ENCODE measurements at places on chromosomes 5 and 9.

DNA sequence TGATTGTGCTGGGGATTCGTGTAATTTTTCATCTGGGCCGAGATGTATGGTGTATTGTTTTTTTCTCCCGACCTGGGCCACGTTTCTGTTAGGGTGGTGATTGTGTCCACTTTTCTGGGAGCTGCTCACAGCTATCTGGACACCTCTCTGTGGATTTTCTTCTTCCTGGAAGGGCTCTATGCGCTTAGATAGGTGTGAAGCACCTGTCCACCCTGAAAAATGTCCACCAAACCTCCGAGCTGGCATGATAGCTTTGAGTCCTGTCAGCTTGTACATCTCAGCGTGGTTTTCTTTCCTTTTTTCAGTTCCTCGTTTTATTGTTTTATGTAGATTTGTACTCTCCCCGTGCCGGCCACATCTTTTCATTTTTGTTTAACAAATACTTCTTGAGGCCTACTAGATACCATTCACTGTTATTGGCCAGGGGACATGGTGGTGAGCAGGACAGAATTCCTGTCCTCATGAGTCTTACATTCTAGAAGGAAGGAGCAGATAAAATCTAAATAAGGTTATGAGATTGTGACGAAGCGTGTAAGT, 1.1 kb downstream of the UGCG start:
- DNase-seq = no peak

- no peak for DNase-seq
These were observed 542.9 kb downstream of the LRRC70 start for GRCh38 chr5:63121471-63121870.

DNA sequence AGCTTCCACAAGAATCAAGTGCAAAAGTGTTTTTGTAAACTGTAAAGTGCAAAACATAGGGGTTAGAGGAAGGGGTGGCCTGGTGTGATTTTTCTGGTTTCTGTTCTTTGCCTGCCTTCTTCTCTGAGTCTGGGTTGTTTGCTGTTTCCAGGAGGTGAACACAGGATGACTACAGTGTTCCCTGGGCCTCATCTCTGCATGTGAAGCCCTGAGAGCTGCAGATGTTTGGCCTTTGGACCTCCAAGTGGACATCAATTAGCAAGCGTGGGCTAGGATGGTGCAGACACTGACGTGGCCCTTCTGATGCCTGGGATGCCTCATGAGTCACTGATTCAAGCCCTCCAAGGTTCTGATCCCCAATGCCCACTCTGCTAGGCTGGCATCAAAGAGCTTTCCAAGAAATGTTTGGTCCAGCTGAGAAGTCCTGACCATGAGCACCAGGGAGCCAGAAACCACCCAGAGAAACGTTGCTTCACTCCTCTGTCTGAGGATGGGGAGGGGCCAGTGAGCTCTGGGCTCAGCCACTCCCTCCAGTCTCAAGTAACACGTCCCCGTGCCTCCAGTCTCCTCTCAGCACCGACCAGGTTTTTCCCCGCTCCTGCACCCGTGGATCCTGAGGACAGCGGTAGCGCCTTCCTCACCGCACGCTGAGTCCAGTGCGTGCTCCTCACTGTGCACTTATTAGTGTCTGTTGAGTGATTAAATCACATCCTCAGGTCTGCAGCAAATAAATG, 7.6 kb downstream of the IL9 start:
- DNase-seq = no peak

DNA sequence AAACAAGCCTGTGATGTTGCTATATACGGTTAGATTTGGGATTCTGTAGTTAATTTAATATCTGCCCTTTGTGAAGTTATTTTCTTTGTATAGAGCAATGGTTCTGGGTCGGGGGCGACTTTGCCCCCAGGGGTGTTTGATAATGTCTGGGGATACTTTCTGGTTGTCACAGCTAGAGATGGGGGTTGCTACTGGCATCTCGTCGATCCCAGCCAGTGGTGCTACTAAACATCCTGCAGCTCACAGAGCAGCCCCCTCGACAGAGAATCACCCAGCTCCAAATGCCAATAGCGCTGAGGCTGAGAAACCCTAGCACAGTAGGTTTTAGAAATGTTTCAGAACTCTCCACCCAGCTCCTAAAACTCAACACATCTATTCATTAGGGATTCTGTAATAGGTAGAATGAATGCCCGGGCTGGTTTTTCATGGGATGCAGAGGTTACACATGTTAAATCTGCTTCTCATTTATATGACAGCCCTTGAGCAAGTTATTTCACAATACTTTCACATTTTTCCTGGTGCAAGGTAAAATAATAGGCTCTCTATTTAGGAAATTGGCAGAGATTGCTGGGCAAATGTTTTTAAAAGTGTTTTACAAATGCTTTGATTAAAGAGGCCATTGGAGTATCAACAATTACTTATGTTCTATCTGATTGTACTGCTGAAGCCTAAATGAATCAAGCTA, 75.2 kb upstream of the CTSL start:
- no peak for DNase-seq

DNA sequence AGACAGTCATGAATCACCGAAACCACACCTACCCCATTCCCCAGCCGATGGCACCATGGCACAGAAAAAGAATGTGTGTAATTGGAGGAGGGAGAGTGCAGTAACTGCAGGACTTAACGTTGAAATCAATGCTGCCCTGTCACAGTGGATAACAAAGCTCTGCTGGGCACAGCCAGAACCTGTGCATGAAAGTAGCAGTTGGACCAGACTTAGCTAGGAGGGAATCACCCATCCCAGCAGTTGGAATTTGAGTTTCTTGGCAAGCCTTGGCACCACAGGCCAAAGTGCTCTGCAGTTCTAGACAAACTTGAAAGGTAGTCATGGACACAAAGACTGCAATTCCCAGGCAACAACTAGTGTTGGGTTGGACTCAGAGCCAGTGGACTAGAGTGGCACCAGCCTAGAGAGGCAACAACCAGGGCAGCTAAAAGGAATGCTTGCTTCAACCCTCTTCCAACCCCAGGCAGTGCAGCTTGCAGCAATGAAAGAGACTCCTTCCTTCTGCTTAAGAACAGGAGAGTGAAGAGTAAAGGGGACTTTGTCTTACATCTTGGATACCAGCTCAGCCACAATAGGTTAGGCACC, 19.1 kb downstream of the TMEM232 start:
- no peak for DNase-seq

GRCh38 chr5:95261437-95262175, 23.3 kb downstream of the MCTP1 start:
- DNase-seq = no peak

DNA sequence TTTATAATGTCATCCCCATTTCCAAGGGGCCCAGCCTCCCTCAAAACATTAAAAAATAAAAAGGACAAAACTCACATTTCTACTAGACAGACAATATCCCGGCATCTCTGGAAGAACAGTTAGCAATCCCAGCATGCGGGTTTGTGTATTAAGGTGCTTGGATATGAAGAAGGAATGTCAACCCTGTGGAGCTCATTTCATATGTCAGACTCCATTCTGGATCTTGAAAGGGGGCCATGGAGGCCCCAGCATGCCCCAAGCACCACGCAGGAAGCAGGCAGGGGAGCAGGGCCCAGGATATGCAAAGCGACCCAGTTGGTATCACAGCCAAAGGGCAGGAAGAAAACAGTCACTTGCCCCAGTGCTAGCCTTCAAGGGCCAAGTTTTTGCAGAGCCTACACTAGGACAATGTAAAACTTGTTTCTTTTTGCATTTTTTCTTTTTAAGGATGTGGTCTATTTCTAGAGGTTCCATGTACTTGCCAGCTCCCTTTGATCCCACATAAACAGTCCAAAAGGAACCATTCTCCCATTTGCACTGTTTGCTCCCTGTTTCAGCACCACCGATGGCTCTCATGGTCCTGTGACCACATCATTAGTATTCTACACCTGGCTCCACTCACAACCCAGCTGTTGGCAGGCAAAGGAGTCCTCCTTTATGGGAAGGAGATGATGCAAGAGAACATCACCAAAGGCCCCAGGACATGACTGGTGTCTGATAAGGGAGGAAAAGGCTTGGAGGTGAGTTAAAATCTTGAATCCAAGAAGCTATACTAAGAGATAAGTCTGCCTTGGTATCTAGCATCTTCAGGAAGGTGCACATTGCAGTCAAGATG, 58.3 kb downstream of the FGF1 start:
- no peak for DNase-seq

- no peak for DNase-seq
These were observed 64.3 kb downstream of the RAPGEF1 start for GRCh38 chr9:131675437-131676022.

- no peak for DNase-seq
These were observed 116.9 kb downstream of the ARRDC3 start for GRCh38 chr5:91266184-91266705.

DNA sequence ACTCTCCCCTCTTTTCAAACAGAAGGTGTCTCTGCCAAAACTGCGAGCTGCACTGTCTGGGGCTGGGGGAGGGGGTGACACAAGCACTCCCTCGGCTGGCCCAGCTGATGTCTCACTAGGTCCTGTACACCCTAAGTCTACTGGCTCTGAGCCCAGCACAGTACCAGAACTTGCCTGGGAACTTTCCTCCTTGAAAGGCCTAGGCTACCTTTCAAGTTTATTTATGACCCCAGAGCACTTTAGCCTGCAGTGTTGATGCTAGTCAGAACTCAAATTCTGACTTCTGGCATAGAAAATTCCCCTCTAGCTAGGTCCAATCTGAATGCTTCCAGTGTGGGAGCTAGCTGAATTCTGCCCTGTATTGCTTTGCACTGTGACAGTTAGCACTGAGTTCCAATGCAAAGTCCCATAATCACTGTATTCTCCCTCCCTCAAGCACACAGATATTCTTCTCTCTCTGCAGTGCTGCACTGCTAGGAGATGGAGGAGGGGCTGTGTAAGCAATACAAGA, 10.5 kb downstream of the LURAP1L start:
- DNase-seq = no peak

DNA sequence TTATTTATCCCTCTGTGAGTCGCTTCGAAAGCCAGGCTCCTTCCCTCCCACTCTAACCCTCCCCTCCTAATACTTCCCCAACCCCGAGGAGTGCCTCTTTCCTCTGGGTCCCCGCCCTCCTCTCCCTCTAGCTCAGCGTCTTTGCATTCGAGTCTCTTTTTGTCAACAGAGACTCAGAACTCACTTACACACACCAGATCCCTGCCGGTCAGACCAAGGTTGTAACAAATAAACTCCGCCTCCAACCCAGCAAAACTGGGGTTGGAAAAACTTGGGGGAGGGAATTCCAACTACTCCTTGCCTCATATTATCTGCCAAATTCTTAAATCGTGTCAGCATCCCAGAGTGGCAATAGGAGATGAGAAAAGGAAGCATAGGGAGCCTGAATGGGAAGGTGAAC, at the start of gene HTR1A:
Gene HTR1A (minus strand): TSS at position 167 of the 400 bp plus-strand sequence. CDS start 726 bp downstream, outside the sequence.
- no peak for DNase-seq

DNA sequence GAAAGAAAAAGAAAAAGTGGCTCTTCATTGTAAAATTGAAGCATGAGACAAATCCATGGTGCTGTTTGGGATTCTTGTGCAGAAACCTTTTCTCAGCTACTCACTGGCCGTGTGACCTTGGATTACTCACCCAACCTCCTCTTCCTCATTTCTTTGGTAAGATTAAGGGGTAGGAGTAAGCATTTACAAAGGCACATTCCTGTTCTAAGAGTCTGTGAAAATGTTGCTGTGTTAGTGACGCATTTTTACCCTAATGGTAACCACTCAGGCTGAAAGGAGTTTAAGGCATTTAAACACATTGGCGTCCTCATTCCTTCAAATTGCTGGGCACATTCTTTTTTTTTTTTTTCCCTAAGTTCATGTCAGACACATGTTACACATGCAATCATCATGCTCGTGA, 4.3 kb downstream of the RAI14 start:
- no peak for DNase-seq

DNA sequence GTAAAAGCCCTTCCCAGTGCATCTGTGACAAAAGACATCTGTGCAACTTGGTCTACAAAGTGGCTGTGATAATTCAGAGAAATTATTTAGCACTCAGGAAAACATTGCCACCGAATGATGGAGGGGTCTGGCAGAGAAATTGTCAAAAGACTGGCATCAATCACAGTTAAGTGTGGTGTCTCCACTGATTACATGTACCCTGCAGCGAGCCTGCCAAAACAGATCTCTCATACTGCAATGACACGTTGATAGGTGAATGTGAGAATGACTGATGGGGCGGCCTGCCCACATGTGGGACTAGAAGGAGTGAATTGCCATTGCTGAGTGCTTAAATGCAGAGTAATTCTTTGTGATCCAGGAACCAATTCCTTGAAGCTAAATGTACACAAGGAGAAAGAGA, 136.4 kb upstream of the PCSK5 start:
- no peak for DNase-seq

- no peak for DNase-seq
These were observed 175.6 kb downstream of the GABBR2 start for GRCh38 chr9:98533132-98533531.

- DNase-seq = no peak
These were observed 179.3 kb downstream of the DEPDC1B start for GRCh38 chr5:60520451-60521227.

DNA sequence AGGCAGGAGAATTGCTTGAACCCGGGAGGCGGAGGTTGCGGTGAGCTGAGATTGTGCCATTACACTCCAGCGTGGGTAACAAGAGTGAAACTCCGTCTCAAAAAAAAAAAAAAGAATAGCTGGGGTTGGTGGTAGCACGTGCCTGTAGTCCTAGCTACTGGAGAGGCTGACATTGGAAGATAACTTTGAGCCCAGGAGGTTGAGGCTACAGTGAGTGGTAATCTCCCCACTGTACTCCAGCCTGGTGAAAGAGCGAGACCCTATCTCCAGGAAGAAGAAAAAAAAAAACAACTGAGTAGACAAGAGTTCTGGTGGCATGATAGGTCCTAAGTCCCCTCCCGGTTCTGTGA, 26.3 kb downstream of the GOLGA2 start:
- no peak for DNase-seq

DNA sequence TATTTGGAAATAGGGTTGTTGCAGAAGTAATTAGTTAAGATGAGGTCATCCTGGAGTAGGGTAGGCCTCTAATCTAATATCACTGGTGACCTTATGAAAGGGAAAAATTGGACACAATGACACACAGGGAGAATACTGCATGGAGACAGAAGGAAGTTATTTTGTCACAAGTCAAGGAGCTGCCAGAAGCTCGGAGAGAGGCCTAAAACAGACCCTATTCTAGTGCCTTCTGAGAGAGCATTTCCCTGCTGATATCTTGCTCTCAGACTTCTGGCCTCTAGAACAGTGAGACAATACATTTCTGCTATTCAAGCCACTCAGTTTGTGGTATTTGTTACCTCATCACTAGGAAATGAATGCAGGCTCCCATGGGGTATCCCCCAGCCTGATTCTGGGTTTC, 332.9 kb downstream of the CSNK1G3 start:
- no peak for DNase-seq

- DNase-seq = no peak
These were observed 224.9 kb downstream of the EBF1 start for GRCh38 chr5:158874792-158875191.

DNA sequence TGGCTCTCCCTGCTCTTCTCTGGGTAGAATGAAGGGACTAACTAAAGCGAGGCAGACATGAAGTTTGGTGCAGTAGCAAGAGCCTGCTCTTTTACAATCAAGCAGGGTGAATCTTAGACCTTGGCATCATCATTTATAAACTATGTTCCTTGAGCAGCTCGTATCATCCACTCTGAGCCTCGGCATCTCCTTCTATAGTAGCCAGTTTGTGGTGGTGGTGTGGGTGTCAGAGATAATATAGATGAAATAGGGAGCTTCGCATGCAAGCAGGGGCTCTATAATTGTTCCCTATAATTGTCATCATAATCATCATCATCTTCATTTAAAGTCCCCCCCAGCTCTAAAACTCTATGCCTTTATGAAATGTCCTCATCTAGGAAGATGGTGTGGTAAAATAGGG, 72.5 kb upstream of the SAP30L start:
- no peak for DNase-seq
